Caki2 (cell line): ENCODE measurements at places on chromosomes 2 and 18. TPM values are rescaled to one million over a fixed set of nuclear protein-coding genes. Genes with fewer than 3 reads are reported as not detected.
A peak's percentile ranks its signal among the peaks of the same experiment; 100 is the strongest.

The CCDC121 gene
- 3.7 and 6.0 TPM in 2 replicates for total RNA-seq

The TUBA4B gene
- total RNA-seq, result 0.10 TPM in 1 of 2 replicates, not detected in the other

The FSIP2 gene
- 0.03 TPM in 1 of 2 replicates, not detected in the other for total RNA-seq

The DAPL1 gene
- not detected in 2 replicates for total RNA-seq

The IL1RL1 gene
- not detected in 2 replicates for total RNA-seq

The CNTNAP5 gene
- not detected in 2 replicates for total RNA-seq

The TFCP2L1 gene
- 0.03 TPM in 1 of 2 replicates, not detected in the other for total RNA-seq

The CNGA3 gene
- total RNA-seq, result not detected in 2 replicates

The ZNF521 gene
- not detected in 2 replicates for total RNA-seq

The FLACC1 gene
- total RNA-seq, result 1.2 TPM in 1 of 2 replicates, not detected in the other

The CXCR1 gene
- not detected in 2 replicates for total RNA-seq

The HOXD8 gene
- 20.0 and 22.0 TPM in 2 replicates for total RNA-seq

The TRIM54 gene
- not detected in 2 replicates for total RNA-seq

The WDCP gene
- 10.0 and 10.6 TPM in 2 replicates for total RNA-seq

The KCNJ3 gene
- total RNA-seq, result not detected in 2 replicates

The GTF2A1L gene
- total RNA-seq, result not detected in 2 replicates

The ZC3H15 gene
- total RNA-seq, result 48.2 and 64.6 TPM in 2 replicates

The LAMA3 gene
- total RNA-seq, result 19.2 and 26.7 TPM in 2 replicates

The RIT2 gene
- total RNA-seq, result not detected in 2 replicates

The DNAJC27 gene
- total RNA-seq, result 1.1 and 5.2 TPM in 2 replicates

DNA sequence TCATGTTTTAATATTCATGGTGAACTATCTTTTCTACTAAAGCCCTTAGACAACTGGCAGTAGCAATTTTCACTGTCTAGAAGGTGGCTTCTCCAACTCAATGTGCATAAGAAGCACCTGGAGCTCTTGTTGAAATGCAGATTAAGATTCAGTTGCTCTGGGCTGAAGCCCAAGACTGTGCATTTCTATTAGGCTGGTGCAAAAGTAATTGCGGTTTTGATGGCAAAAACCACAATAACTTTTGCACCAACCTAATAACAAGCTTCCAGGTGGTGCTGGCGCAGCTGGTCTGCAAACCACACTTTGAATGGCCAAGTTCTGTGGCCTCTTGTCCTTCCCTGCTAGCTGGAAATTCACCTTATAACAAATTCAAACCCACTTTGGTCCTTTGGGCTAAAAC lies 26.7 kb upstream of the VPS54 start:
- no peak for DNase-seq

GRCh38 chr2:234378440-234378839 lies 118.4 kb downstream of the ARL4C start:
- DNase-seq, result no peak

DNA sequence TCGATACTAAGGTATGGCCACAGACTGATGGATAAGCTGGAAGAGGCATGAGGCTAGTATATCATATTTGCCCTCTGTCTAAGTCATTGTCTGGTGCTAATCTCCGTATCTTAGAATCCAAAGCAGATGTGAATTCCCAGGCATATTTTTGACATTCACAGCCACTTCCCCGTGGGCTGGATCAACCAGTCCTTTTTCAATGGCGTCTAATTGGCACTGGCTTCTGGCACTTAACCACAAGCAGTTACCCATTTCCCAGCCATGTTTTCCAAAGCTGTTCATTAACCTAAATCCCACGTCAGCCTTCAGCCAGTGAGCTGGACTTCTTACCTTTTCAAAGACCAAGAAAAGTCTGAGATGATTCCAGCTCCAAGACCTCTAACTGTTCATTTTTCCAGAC lies 20.7 kb upstream of the ZNF407 start:
- DNase-seq, result no peak

- DNase-seq, result no peak
Measured at GRCh38 chr2:19203866-19204265, 154.6 kb downstream of the OSR1 start.

- DNase-seq, result no peak
Measured at GRCh38 chr2:75622500-75622899, 24.1 kb upstream of the MRPL19 start.

GRCh38 chr18:44792456-44793061 lies 111.9 kb downstream of the SETBP1 start:
- no peak for DNase-seq

- DNase-seq, result peak; percentile 52
Measured at GRCh38 chr2:145752091-145752806, 1232.3 kb upstream of the ZEB2 start.

- DNase-seq, result no peak
Measured at GRCh38 chr2:173232956-173233744, 121.5 kb upstream of the CDCA7 start.

DNA sequence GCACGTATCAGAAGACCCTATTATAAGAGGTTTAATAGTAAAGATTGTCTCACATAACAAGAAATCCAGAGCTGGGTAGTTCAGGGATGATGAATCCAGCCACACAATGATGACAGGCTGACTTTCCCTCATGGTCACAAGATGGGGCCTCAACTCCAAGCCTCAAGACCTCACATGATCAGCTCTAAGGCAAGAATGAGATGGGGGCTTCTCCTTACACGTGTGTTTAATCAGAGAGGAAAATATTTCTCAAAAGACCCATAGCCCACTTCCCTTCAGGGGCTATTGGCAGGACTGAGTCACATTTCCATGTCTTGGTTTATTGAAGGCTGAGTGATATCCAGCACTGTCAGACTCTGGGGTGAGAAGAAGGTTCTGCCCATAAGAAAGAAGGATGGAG lies 100.2 kb upstream of the FOSL2 start:
- no peak for DNase-seq

- DNase-seq, result no peak
Measured at GRCh38 chr18:54551590-54551989, 39.5 kb upstream of the DYNAP start.

GRCh38 chr18:48927286-48928080 lies 23.3 kb downstream of the SMAD7 start:
- DNase-seq, result no peak

DNA sequence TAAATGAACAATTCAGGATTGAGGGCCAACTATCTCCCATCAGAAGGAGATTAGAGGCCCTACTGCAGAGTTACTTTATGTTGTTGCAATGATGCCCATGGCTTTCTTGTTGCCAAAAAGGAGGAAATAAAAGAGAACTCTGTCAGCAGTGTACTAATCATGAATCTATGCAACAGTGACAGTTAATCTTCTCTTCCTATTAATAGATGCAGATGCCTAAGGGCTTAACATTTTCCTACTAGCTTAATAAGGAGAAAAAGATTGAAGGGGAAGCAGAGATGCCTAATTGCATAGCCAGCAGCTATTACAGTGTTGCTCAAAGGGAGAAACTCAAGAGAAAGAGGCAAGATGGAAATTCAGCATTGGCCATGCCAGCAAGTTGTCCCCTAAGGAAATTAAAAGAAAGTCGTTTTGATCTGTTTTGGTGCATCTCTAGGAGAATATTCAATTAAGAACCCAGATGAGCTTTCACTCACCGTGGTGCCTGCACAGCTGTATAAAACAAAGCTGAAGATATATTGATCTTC lies 107.1 kb upstream of the KCNJ3 start:
- DNase-seq, result no peak

DNA sequence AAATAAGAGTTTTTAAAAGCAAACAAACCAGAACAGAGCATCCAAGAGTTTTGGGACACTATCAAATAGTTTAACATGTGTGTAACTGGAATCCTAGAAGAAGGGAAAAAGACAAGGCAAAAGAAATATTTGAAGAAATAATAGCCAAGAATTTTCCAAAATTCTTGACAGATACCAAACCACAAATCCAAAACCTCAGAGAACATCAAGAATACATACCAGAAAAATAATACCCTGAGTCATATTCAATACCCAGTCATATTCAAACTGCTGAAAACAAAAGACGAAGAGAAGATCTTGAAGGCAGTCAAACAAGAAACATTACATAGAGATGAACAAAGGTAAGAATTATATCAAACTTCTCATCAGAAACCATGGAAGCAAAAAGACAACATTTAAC lies 22.9 kb downstream of the INO80C start:
- DNase-seq, result no peak

GRCh38 chr2:39696101-39696553 lies 30.4 kb downstream of the TMEM178A start:
- DNase-seq, result peak; percentile 35

GRCh38 chr2:3312576-3313345 lies 64.9 kb downstream of the EIPR1 start:
- no peak for DNase-seq

- DNase-seq, result peak; percentile 62
Measured at GRCh38 chr18:2515908-2516625, 55.2 kb downstream of the METTL4 start.

GRCh38 chr2:179186126-179186525 lies 78.5 kb downstream of the SESTD1 start:
- DNase-seq, result no peak

DNA sequence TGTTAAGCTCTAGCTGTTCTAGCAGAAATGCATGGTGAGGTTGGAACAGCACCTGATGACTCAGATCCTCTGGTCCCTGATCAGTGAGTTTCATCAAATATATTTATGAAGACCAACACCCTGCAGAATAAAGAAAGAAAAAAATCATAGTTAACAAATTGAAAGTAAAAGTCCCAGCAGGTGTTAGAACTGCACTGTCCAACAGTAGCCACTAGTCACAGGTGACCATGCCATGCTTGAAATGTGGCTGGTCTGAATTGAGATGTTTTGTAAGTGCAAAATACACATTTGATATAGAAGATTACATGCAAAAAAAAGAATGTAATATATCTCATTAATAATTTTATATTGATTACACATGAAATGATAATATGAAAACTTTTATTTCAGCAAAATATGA lies 1010.7 kb upstream of the ZEB2 start:
- DNase-seq, result no peak

GRCh38 chr2:79713131-79713785 lies 200.4 kb downstream of the CTNNA2 start:
- no peak for DNase-seq

GRCh38 chr2:43484323-43484930 lies 111.4 kb downstream of the THADA start:
- peak; percentile 34 for DNase-seq

DNA sequence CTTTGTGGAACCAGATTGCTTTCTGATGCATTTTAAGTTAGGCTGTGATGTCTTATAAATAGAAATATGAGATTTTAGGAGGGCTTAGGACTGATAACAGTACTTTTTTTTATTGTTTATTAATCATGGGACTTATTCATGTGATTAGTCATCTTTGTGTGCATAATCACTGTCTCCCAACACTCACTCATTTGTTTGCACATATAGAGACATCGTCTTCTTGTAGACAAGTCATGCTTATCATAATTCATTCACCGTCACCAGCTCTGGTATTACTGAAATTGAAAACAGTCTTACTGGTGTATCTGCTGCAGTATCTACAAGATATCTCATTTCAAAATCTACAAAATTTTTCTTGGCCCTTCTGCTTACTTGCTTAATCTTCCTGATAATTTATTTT lies 45.8 kb downstream of the WDR7 start:
- DNase-seq, result no peak

GRCh38 chr18:2994603-2995432 lies 18.1 kb downstream of the LPIN2 start:
- no peak for DNase-seq

GRCh38 chr2:37648331-37649011 lies 23.0 kb downstream of the CDC42EP3 start:
- no peak for DNase-seq

GRCh38 chr2:108805782-108806181 lies 19.2 kb downstream of the CCDC138 start:
- no peak for DNase-seq

DNA sequence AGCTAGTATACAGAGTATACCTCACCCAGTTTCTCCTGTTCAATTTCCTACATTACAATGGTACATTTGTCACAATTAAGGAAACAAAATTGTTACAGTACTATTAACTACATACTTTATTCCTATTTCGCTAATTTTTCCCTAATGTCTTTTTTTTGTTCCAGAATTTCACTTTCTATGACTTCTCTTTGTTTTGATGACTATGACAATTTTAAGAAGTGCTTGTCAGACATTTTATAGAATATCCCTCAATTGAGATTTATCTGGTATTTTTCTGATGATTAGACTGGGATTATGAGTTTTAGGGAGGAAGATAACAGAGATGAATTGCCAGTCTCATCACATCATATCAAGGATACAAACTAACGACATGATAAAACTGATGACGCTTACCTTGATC lies 211.8 kb upstream of the STON1 start:
- no peak for DNase-seq

GRCh38 chr2:63283273-63283672 lies 232.6 kb downstream of the OTX1 start:
- no peak for DNase-seq

- no peak for DNase-seq
Measured at GRCh38 chr2:46885376-46885775, 30.2 kb downstream of the MCFD2 start.

GRCh38 chr2:191646163-191646902 lies 31.6 kb upstream of the NABP1 start:
- no peak for DNase-seq

DNA sequence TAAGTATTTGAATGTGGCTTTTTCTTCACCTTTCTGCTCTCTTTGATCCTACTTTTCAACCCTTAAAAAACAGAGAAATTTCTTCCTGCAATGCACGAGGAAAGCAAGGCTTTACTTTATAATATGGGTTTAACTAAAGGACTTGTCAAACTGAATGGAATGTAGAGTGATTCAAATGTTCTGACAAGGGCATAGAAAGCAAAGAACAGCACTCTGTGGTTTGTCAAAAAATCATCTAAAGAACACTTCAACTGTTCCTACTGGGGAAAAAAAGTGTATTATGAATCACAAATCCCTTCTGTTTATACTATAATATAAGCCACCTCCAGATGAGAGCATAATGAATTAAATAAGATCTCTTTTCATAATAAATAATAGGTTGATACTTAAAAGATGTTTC lies 45.0 kb upstream of the RIT2 start:
- DNase-seq, result no peak
